ENCODE measurements at places on chromosomes 13 and 19. TPM values are rescaled to one million over a fixed set of nuclear protein-coding genes. Genes with fewer than 3 reads are reported as not detected.

DNA sequence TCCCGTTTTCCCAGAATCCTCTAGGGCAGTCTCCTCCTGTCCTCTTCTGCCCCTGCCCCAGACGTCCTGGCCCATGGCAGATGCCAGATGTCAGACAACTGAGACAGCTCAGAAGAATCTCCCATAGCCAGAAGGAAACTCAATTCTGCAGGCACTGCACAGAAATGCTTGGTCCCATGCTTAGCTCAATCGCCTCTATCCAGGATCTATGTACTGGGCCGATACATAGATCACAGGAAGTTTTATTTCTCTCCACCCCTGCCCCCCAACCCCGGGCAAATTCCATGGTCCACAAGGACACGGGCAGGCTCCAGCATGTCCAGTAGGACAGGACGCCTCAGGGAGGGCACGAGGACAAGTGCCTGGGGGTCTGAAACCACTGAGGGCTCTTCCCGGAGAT is 4.8 kb downstream of the MBD3 start:
- no peak for DNase-seq

MTIF3 gene
- total RNA-seq, result 38.9 TPM

C19orf12 gene
- total RNA-seq, result 42.7 TPM

NCAN gene
- total RNA-seq, result not detected

NKG7 gene
- not detected for total RNA-seq

DNA sequence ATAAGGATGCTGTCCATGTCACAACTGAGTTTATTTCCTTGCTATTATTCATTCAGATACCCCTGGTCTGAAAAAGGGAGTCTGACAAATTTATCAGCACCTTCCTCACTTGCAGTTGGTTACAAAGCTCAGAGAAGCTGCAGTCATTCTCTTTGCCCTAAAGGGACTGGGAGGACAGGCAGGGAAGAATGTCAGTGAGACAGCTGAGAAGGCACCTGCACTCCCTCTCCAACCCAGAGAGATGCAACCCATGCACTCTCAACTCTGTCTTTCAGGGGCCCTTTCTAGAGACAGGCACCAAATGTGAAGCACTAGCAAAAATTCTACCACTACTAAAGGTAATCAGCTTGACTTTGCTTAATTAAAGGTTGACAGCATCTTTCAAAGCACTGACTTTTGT is 83.3 kb downstream of the CRYL1 start:
- DNase-seq, result no peak

- DNase-seq, result no peak
Observed at GRCh38 chr19:32895384-32895783, 25.8 kb upstream of the SLC7A9 start.

LCP1 gene
- total RNA-seq, result not detected

ZNF681 gene
- total RNA-seq, result 1.4 TPM

MAB21L1 gene
- 9.0 TPM for total RNA-seq

DNA sequence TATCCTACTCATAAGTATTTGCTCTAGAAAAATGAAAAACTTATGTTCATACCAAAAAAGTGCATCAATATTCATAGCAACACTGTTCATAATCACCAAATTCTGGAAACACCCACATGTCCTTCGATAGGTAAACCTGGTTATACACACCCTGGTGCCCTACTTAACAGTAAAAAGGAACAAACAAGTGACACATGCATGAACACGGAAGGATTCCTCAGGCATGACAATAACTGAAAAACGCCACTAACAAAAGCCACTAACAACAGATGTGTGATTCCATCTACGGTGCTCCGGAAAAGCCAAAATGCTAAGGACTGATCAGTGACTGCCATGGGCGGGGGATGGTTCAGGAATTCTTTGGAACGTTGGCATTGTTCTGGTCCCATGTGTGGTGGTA is 65.5 kb downstream of the STK24 start:
- DNase-seq, result peak; percentile 44

GRCh38 chr13:113585896-113586295 is 1.3 kb downstream of the TFDP1 start:
- DNase-seq, result peak; percentile 21

ADAMTSL5 gene
- total RNA-seq, result 4.4 TPM

DNA sequence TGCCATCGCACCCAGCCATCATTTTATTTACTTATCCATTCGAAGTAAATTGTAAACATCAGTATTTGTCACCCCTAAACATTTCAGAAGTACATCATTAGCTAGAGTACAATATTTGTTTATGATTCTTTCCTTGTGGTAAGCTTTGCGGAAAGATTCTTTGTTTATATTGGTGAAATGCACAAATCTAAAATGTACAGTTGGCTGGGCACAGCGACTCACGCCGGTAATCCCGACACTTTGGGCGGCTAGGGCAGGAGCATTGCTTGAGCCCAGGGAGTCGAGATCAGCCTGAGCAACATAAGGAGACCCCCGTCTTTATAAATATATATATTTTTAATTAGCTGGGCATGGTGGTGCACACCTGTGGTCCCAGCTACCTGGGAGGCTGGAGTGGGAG is 10.1 kb downstream of the LGALS7B start:
- no peak for DNase-seq

B3GNT3 gene
- total RNA-seq, result not detected

CRTC1 gene
- total RNA-seq, result 24.0 TPM

LILRB2 gene
- not detected for total RNA-seq

- no peak for DNase-seq
Observed at GRCh38 chr13:31159306-31159705, 2.4 kb downstream of the HSPH1 start.

GRCh38 chr19:19095691-19096090 is 31.9 kb downstream of the SLC25A42 start:
- no peak for DNase-seq

GRCh38 chr19:41324921-41325639 is 15.1 kb downstream of the CCDC97 start:
- DNase-seq, result peak; percentile 89

CGB2 gene
- not detected for total RNA-seq

ZNF606 gene
- 17.5 TPM for total RNA-seq

CYSLTR2 gene
- total RNA-seq, result not detected

DNA sequence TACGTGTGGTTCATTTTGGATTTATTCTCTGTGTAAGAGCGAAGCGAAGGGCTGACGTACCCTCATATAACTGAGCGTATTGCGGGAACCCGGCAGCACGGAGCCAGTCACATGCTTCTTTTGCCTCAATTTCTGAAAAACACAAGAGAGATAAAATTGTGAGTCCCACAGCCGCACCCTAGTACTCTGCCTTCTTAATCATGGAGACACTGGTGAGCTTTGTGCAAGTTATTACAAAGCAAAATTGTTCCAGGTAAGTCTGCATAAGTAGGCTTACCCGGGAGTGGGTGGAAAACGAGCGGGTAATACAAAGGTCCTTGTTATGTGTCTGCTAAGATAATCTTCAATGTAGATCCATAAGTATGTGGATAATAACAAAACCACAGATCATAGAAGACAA is 118.1 kb downstream of the STARD13 start:
- no peak for DNase-seq

DNA sequence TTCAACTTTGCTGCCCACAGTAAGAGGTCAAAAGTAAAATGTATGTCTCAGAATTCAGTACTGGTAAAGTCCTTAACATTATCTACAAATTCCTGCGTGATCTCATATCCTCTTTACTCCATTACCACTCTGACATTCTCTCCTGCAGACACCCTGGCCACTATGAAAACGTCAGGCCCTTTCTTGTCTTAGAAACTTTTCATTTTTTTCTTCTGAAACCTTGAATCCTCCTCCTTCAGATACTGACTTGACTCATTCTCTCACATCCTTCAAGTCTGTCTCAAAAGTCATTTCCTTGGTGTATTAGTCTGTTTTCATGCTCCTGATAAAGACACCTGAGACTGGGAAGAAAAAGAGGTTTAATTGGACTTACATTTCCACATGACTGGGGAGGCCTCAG is 262.3 kb downstream of the POU4F1 start:
- DNase-seq, result no peak

GRCh38 chr13:49649244-49649962 is 21.1 kb downstream of the ARL11 start:
- DNase-seq, result no peak

GPR18 gene
- not detected for total RNA-seq

DNA sequence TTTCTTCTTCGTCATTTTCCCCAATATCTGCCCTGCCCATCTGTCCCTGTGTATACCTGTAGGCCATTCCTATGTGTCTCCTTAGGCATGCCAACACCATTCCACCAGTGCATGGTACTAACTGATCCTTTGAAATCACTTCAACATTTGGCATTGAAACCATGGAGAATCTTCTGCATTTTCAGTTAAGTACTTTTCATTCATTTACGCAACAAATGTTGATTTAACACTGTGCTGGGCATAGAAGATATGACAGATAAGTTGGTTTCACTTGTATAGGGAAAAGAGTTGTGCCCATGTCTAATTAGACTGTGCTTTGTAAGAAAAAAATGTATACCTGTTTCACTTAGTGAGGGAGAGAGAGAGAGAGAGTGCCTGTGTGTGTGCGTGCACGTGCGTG is 77.9 kb upstream of the FLT1 start:
- DNase-seq, result no peak

GPR12 gene
- not detected for total RNA-seq

IGFL2 gene
- not detected for total RNA-seq

ZNF845 gene
- 6.6 TPM for total RNA-seq

TGDS gene
- total RNA-seq, result 7.2 TPM

- DNase-seq, result no peak
Observed at GRCh38 chr19:40512473-40513344, 45.9 kb downstream of the SPTBN4 start.

DNA sequence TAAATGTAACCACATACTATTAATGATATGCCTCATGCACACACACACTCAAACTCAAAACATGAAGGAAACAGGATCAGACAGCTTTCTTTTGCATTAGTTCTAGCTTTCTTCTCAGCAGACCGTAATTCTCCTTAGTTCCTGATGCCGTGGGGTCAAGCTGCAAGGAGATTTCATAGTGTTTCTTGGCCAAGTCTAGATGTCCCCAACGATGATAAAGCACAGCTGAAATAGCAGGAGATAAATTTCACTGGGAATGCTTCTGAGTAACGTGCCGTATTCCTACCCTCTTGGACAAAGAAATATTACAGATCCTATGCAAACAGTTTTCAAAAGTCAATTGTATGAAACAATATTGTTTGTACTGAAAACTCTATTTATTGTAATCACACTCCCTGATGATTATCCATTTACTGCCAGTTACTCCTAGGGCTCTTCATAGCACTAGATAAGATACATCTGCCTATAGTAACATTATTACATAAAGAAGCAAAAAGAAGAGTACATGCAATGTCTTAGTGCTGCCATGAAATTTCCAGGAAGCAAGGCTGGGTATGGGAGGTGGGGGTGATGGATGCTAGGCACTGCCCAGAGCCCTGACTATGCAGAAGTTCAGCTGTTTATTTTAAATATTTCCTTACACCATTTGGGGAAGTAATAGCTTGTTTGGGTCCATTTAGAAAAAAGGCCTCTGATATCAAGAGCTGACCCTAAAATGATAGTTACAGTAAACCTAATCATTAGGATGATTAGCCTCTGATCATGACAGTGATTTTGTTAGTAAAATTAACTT is 16.5 kb upstream of the GGACT start:
- DNase-seq, result no peak

DNA sequence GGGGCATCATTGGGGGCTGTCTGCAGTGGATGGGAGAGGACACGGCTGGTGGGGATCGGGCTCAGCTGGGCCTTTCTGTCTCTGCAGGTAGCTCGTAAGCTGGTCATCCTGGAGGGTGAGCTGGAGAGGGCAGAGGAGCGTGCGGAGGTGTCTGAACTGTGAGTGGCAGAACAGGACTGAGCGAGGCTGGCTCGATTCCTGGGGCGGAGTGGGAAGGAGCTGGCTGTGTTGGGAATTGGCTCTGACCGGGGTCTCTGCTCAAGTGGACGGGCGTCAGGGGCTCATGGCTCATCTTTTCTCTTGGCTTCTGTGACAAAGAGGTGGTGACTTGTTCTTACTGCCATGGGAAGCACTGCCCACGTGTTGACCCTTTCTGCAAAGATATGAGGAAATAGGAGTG is 11.6 kb downstream of the TPM4 start:
- DNase-seq, result no peak

NUDT15 gene
- 9.3 TPM for total RNA-seq

SERPINE3 gene
- total RNA-seq, result not detected

GPC6 gene
- total RNA-seq, result 125 TPM

- no peak for DNase-seq
Observed at GRCh38 chr13:30685987-30686386, 49.4 kb upstream of the ALOX5AP start.

- no peak for DNase-seq
Observed at GRCh38 chr13:80256352-80256932, 84.5 kb downstream of the SPRY2 start.

Measured in osteocyte (in vitro differentiated cells).